Nucleus accumbens (tissue), 56 donors: ENCODE measurements at places on chromosomes 1 and 21.

DNA sequence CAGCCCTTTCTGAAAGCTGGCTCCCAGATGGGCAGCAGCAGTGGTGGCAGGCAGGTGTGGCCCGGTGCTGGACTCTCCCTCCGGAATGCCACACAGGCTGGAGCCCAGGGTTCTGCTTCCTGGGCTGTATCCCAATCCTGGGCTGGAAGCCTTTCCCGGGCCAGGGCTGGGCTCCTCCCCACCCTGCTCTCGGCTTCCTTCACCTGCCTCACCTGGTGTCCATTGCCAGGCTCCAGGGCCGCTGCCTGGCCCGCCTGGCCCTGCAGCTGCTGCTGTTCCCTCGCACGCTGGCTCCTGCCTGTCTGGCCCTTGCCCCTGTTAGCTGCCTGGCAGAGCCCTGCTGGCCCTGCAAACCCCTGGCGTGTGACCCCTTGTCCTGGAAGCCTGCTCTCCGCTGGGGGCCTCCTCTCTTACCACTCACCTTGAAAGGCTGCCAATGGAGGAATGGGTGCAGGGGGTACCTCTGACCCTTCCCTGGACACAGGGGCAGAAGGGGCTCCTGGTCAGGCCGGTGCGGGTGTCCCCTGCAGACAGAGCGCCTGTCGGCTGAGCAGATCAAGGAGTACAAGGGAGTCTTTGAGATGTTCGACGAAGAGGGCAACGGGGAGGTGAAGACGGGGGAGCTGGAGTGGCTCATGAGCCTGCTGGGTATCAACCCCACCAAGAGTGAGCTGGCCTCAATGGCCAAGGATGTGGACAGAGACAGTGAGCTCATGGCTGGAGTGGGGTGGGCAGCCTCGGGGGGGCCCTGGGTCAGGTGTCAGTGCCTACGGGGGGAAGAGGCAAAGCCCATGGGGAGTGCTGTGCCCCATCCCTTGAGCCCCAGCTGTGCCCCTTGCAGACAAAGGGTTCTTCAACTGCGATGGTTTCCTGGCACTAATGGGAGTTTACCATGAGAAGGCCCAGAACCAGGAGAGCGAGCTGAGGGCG is 1.1 kb downstream of the CALML6 start:
- DNase-seq = no peak

DNA sequence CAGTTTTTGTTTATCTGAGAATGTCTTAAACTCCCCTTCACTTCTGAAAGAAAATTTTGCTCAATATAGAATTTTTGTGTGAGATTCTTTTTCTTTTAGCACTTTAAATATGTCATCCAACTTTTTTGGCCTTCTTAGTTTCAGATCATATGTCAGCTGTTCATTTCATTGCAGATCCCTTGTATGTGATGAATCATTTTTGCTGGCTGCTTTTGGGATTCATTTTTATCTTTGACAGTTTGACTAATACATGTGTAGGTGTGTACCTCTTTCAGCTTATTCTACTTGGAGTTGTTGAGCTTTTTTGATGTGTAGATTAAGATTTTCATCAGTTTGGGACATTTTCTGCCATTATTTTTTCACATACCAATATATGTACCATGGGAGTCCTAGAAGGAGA is 156.8 kb downstream of the FASLG start:
- DNase-seq = no peak

DNA sequence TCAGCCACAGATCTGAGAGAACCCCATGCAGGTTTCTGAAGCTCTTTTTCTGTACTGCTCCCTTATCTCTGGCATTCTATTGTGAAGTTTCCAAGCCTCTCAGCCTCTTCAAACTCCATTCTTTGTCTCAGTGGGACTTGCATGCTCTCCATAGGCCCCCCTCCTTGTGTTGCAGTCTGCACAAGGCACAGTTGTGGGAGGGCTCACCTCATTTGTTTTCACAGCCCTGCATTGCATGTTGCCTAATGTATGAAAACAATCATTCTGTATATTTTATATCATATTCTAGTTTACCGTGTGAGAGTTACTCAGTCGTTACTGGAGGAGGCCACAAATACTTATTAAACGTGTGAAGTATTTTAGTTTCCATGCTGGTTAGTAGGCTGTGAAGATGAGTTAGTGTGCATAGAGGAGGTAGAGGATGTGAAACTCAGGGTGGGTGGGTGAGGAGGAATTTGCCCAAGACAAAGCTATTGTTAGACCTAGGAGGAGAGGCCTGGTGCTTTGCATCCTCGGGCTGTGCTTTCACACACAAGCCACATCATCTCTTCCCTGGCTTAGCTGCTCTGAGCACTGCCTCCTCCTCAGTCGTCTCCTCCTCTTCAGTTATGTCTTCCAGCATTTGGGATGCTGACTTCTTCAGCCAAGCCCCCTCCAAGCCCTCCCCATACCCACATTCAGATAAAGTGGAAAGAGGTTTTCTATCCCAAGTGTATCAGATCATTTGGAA is 7.8 kb upstream of the CHI3L2 start:
- no peak for DNase-seq

- DNase-seq = no peak
These were observed 100.8 kb upstream of the IFFO2 start for GRCh38 chr1:19057182-19057779.

GRCh38 chr1:234781241-234782065 is 171.5 kb upstream of the IRF2BP2 start:
- DNase-seq = no peak

- DNase-seq = no peak
These were observed 13.4 kb downstream of the RNASEL start for GRCh38 chr1:182575540-182576149.
